ENCODE measurements at places on chromosomes 6 and 20.

- DNase-seq, result no peak
Observed at GRCh38 chr6:157224178-157224950, 99.0 kb downstream of the TMEM242 start.

DNA sequence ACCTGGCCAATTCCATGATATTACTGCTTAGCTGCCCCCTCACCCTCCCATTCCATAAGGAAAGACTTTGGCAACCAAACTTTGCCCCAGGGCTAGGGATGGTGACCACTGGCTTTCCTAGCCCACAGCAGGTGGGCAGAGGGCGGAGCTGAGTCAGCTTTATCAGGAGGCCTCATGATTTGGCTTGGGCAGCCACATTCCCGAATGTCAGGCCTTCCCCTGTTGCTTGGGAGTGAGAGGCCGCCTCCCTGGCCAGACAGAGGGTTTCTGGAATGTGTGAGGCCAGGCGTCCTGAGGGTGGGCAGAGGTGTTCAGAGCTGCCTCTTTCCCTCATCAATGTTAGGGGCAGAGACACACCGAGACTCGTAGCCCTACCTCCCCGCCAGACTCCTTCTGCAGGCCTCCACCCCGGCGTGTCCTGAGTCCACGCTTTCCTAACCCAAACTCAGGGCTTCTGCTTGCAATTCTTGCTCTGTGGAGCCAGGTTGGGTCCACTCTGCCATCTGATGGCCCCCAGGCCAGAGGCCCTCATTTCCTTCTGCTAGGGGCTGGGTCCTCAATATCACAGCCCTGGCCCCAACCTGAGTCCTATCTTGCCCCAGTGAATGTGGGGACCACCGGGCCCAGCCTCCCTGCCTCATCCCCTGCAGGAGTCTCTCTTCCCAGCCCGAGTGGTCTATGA is 19.3 kb downstream of the UQCC2 start:
- DNase-seq, result peak; percentile 56

GRCh38 chr6:75608956-75609533 is 7.4 kb downstream of the SENP6 start:
- no peak for DNase-seq

- no peak for DNase-seq
Observed at GRCh38 chr6:15086348-15087158, 159.3 kb upstream of the JARID2 start.

- DNase-seq, result no peak
Observed at GRCh38 chr6:25279748-25280343, 672 bp downstream of the CARMIL1 start.
